Right renal pelvis (tissue), 4 donors: ENCODE measurements at places on chromosomes 1 and 21. TPM values are rescaled to one million over a fixed set of nuclear protein-coding genes. Genes with fewer than 3 reads are reported as not detected.
A peak's percentile ranks its signal among the peaks of the same experiment; 100 is the strongest.

- no peak for DNase-seq
Observed at GRCh38 chr1:109091078-109091838, 694 bp downstream of the TMEM167B start.

The FNDC5 gene
- 60.8 TPM for polyA plus RNA-seq

GRCh38 chr1:219991511-219991810 lies 54.8 kb downstream of the EPRS1 start:
- DNase-seq = no peak

DNA sequence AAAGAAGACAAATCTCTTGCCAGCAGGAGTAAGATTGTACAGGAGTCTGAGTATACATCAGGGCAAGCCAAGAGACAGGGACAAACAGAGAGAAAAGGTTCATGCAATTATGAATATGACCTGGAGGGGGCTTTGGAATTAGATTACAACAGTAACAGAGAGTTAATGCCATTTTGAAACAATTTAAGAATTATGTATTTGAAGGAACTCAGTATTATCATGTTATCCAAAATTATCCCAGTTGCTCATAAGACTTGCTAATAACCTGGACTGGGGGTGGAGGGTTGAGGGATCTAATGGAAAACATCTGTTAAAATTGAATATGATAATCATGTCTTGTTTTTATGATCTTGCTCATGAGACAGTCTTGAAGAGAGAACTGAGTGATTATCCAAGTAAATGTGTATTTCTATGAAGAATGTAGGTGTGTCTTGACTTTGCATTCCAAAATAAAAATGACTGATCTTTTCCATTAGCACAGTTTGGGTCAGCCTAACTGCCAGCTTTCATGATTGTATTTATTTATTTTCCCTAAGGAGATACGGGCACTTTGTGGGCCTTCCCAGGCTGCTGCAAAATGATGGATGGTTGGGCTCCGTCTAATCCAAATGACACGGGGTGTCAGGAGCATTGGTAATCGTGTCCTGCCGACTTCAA lies 117.7 kb downstream of the ERG start:
- DNase-seq = no peak

The FALEC gene
- polyA plus RNA-seq = not detected

DNA sequence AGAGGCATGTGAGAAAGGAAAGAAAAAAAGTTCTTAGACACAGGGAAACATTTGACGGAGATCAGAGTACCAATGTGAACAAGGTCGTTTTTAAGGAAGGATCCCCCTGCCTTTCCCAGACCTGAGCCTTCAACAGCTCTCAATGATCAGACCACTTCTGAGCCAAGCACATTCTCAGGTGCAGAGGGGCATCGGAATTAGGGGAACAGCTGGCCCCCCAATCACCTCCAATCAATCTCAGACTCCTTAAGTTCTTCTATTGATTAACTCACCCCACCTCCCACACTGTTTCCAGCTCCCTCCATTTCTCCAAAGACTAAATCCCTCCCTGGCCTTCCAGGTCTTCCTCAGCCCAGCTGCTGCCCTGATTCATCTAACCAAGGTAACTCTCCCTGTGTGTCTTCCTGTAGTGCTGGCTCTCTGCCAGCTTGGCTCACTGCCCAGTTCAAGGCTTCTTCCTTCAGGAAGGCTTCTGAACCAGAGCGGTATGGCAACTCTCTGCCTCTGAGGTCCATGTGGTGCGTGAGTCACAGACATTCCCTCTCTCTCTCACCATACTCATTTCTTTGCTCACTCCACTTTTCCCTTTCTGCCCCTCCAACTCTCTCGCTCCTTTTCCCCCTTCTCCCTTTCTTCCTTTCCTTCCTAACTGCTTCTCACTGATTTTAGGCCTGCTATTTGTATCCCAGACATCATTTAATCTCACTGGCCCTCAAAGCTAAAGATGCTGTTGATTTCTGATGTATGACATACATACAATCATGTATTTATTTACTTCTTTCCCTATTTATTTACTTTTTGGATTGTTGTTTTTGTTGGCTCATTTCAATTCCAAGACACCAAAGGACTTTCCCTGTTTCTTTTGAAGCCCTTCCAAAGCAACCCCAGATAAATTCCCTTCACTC lies 18.1 kb downstream of the CFAP45 start:
- peak; percentile 63 for DNase-seq

DNA sequence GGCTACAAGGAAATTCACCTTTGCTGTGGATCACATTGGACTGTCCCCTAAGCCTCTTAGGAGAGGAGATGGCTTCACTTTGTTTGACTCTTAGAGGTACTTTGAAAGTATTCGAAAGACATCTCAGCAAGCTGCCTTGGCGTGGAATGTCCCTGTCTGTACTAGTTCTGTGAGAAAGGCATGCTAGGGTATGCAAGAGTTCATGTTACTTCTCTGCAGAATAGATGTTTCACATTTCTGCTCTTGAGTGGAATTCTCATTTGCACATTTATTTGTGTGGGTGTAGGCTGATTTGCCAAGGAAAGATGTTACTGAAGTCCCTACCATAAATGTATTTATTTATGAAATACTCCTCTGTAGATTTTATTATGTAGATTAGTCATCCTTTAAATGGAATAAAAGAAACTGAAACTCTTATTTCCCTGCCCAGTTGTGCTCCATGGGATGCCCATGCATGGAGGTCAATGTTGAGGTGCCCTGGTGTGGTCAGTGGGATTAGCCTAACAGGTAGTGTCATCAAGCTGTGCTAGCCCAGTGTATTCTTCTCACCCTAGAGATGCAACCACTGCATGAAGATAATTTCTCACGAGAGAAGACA lies 13.8 kb downstream of the MIA3 start:
- DNase-seq = no peak

DNA sequence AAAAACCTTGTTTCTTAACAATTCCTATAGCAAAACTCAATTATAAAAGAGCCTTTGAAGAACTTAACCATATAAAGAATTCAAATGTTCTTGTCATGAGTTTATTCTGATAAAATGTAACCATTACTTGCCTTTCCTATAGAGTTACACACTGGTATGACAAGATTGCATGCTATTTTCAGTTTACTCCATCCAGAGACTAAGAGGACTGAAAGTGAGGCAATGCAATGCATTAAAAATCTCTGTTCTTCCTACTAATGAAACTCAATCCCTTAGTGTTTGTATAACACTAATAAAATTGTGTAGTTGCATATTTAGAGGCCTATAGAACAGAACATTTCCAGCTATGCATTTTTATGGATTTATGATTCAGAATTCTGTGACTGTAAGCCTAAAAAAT lies 88.1 kb downstream of the COP1 start:
- DNase-seq = no peak

GRCh38 chr1:183998045-183998444 lies 39.5 kb downstream of the COLGALT2 start:
- no peak for DNase-seq

- no peak for DNase-seq
Observed at GRCh38 chr21:44802396-44803153, 955 bp upstream of the UBE2G2 start.

DNA sequence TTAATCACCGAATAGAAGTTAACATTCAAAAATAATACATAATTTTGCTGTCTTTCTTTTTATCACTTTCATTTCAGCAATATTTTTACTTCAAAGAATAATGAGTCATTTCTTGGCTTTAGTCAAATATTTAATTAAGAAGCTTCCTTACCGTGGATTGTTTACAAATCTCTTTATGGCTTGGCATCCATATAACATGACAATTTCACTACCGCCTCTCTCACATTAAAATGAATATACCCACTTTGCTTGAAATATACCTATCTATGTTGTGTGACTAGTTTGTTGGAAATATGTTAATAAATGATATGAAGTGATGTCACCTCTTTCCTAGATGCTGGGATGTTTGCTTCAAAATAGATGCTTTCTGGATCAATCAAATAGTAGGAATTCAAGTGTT lies 1203.9 kb downstream of the AMY1C start:
- DNase-seq = no peak

DNA sequence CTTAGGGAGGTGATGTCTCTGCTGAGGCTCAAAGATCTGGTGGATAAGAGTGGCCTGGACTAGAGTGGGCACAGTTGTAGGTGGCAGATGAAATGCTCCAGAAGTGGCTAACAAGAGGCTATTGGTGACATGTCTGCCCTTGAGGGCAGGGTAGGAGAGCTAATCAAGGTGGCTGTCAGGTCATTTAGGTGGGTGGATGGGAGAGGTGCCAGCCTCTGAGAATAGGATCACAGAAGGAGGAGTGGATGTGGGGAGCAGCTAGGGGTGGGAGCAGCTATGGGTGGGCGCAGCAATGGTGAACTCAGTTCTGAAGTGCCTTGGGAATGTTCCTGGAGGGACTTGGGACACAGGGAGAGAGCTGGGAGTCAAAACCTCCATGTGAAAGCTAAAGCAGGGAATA lies 142.0 kb upstream of the GRIK3 start:
- no peak for DNase-seq

The SLFNL1 gene
- 0.30 TPM for polyA plus RNA-seq

DNA sequence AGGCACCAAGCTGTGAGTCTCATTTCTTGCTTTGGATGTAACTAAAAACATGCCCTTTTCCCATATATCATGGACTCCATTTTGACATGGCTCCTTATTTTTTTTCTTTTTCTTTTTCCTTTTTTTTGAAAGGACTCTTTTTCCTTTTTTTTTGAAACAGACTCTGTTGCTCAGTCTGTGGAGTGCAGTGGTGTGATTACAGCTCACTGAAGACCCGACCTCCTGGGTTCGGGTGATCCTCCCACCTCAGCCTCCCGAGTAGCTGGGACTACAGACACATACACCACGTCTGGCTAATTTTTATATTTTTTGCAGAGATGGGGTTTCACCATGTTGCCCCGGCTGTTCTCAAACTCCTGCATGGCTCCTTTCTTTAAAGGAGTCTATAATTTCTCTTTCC lies 10.4 kb upstream of the SYCP1 start:
- DNase-seq = no peak

- DNase-seq = no peak
Observed at GRCh38 chr1:206734499-206735142, 36.0 kb upstream of the IL19 start.

The CFHR1 gene
- polyA plus RNA-seq = 0.30 TPM

DNA sequence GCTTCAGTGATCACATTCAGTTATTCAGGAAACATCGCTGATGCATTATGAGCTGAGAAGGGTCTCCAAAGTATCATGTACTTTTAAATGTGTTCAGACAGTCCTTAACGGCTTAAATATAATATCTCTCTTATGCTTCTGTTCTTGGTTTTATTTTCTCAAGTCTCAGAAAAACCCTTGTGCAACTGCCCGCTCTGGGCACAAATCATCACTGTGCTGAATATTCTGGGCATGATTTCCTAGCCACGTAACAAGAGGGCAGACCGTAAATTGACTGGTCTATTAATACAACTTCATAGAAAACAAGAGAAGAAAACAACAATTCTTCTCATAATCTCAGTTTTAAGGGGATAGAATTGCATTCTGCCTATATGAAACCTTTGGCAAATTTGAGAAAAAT lies 96.5 kb upstream of the EXO1 start:
- no peak for DNase-seq

The IFT25 gene
- 49.2 TPM for polyA plus RNA-seq

The F5 gene
- polyA plus RNA-seq = 2.6 TPM

The ELAVL4 gene
- polyA plus RNA-seq = 4.0 TPM

The FMO5 gene
- polyA plus RNA-seq = 11.1 TPM

The KCND3 gene
- polyA plus RNA-seq = 1.6 TPM

The APCS gene
- polyA plus RNA-seq = not detected

The TDRKH gene
- polyA plus RNA-seq = 9.2 TPM

DNA sequence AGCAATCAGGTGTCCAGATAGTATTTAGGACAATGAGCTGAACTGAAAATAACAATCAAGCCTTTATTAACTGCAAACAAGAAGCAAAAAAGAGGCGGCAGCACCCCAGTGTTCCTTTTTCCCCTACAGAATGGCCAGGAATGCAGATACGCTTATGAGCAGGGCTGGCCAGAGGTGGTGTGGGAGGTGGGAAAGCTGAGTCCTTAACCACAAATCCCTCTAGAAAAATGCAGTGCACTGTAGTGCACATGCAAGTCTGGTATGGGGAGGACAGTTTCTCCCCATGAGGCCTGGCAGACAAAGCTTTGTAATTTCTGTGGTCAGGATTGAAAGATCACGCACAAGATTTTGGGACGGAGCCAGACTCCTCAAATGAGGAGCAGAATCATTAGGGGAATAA lies 10.7 kb upstream of the IFNAR1 start:
- DNase-seq = no peak

GRCh38 chr1:6459850-6460265 lies 6.1 kb downstream of the TNFRSF25 start:
- no peak for DNase-seq

GRCh38 chr1:17683598-17683997 lies 71.5 kb upstream of the ACTL8 start:
- DNase-seq = no peak

The SCCPDH gene
- polyA plus RNA-seq = 58.0 TPM

- DNase-seq = no peak
Observed at GRCh38 chr1:51736702-51737101, 119.8 kb downstream of the OSBPL9 start.

GRCh38 chr1:45669379-45669778 lies 17.0 kb downstream of the GPBP1L1 start:
- DNase-seq = no peak

The DMRTB1 gene
- 0.04 TPM for polyA plus RNA-seq

The ARHGAP30 gene
- 2.0 TPM for polyA plus RNA-seq

DNA sequence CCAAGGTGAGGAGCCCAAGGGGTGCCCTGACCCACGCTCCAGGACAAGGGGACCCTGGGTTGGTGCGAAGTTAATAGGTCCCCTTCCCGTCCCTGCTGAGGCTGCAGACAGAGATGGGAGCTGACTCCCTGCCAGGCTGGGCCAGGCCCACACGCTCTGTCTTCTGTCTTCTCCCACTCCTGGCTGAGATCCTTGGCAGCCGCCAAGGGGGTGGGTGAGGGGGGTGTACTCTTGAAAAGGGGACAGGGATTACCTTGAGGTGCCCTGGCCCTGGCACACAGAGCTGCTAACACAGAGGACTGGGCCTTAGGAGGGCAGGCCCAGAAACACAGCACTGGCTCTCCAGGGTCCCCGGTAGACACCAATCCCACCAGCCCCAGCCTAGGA lies 11.0 kb upstream of the CTRC start:
- no peak for DNase-seq

GRCh38 chr1:184388971-184389370 lies 2.1 kb downstream of the C1orf21 start:
- no peak for DNase-seq

DNA sequence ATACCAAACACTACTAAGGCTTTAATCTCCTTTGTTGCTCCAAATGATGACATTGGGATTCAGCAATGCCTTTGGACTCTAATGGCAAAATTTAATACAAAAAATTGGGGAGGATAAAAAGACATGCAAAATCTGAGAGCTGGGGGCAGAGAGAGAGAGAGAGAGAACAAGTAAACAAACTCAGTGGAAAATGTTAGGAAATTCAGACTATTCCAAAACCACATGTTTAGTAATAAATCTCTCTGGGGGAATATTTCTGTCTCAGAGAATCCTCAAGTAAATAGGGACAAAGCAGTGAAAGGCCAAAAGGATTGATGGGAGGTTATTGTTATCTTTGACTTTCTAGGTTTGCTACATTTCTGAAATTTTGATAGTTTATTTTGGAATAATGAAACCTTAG lies 65.7 kb downstream of the PLA2G4A start:
- DNase-seq = no peak

The MMEL1 gene
- 4.0 TPM for polyA plus RNA-seq

- no peak for DNase-seq
Observed at GRCh38 chr1:99170516-99170915, 93.8 kb upstream of the PLPPR4 start.
